ENCODE measurements at places on chromosomes 1 and 21. TPM values are rescaled to one million over a fixed set of nuclear protein-coding genes. Genes with fewer than 3 reads are reported as not detected.

NGF gene
- not detected for total RNA-seq

ZNF436 gene
- total RNA-seq, result 8.2 TPM

IQGAP3 gene
- total RNA-seq, result 5.1 TPM

SLC9C2 gene
- total RNA-seq, result not detected

ZNF593OS gene
- total RNA-seq, result not detected

PIK3CD gene
- 138 TPM for total RNA-seq

DYNLT4 gene
- 0.80 TPM for total RNA-seq

PCSK9 gene
- not detected for total RNA-seq

AGBL4 gene
- not detected for total RNA-seq

OR2T2 gene
- total RNA-seq, result not detected

PALMD gene
- not detected for total RNA-seq

LCK gene
- 284 TPM for total RNA-seq

SMG5 gene
- total RNA-seq, result 80.4 TPM
